H7 (cell line): ENCODE measurements at places on chromosomes 4 and X.

DNA sequence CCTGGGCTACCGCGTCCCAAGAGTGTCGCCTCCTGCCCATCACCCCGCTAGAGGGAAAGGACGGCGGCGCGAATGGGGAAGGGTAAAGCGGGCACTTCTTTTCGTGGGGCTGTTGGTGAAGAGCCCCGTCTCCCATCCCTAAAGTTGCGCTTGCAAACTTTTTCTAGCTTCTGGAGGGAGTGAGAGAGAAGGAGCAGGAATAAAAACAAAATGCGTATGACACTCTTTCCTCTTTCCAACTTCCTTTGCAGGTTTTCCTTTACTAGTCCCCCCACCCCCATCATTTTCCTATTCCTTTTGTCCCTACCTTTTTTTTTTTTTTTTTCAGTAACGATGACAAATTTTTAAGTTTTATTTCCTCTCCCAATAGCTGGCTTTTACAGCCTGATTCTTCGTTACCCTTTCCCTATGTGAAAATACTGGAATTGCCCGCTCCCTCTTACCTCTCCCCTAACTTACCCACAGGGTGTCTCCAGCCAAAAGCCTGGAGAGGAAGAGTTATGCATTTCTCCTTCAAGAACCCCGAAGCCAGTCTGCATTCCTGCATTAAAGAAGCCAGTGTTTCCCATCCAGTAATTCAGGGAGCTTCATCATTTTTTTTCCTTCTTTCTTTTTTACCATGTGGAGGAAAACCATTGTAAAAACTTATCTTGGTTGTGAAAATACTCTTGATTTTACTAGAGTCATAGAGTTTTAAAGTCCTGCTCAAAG, 613 bp upstream of the ARSJ start:
- peak; percentile 41 for DNase-seq

DNA sequence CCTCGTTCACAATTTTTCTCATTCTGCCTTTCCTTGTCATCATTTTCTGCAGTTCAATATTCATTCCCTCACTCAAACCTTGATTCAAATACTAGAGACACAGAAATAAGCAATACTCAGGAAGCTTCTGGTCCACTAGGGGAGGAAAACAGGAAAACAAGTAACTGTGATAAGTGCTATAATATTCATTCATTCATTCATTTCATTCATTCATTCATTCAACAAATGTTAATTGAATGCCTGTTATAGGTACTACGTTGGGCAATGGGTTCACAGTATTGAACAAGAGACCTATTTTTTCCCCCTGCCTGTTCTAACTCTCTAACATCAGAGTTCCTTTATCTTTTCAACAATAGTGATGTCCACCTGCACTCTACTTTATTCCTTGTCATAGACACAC, 104.0 kb downstream of the HDAC8 start:
- DNase-seq: no peak

DNA sequence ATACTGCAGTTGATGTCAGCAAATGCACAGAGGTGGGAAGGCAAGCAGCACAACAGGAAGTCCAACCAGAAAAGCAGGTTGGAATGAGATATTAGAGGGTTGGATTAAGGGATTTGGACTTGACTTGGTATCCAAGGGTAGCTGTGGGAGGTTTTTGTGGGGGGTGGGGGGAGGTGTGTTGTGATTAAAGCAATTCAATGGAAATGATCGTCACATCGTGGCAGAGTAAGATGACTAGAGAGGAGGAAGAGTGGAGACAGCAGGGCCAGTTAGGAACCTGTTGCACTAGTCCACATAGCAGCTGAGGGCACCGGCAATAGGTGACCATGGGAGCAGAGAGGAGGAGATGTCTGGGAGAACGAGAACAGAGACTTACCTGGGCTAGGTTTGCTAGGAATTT, 2.4 kb downstream of the SLC25A43 start:
- no peak for DNase-seq

DNA sequence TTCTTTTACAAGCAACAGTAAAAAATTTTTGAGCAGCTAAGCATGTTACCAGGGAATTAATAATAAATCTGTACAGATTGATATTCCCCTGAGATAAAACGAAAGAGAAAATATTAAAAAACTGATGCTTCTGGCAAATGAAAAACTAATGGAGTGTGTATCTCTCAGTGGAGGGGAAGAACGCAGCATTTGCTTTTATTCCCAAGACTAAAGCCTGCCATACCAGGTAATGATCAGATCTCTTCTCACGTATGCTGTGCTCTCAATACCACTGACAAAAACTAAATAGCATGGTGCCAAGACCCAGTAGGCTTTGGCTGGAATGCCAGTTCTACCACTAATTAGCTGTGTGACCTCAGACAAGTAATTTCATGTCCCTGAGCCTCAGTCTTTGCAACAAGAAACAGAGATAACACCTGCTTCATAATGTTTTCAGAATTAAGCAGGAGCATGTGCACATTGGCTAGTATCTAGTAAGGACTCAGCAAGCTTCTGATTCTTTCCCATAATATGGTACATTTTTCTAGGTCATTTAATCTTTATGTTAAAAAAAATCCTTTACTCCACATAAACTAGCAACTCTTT, 179.6 kb downstream of the CENPC start:
- DNase-seq: no peak

- DNase-seq: no peak
These were observed 9.0 kb downstream of the BMP3 start for GRCh38 chr4:81039351-81039972.

DNA sequence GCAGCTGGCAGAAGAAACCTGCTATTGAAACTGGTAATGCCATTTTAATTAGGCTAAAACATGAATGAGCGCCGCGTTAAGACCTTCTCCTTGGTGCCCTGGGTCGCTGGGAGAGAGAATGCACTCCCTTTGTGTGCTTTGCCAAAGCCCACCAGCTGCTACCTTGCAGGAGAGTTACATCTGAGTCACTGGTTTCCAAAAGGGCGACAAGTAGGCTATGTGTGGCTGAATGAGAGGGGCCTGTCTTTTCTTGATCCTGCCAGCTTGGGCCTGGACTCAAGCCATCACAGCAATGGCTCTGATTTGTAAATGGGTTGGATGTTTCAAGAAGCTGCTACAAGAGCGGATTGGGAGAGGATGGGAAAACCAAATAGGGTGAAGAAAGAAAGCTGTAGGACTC, 81.5 kb downstream of the NHS start:
- no peak for DNase-seq

DNA sequence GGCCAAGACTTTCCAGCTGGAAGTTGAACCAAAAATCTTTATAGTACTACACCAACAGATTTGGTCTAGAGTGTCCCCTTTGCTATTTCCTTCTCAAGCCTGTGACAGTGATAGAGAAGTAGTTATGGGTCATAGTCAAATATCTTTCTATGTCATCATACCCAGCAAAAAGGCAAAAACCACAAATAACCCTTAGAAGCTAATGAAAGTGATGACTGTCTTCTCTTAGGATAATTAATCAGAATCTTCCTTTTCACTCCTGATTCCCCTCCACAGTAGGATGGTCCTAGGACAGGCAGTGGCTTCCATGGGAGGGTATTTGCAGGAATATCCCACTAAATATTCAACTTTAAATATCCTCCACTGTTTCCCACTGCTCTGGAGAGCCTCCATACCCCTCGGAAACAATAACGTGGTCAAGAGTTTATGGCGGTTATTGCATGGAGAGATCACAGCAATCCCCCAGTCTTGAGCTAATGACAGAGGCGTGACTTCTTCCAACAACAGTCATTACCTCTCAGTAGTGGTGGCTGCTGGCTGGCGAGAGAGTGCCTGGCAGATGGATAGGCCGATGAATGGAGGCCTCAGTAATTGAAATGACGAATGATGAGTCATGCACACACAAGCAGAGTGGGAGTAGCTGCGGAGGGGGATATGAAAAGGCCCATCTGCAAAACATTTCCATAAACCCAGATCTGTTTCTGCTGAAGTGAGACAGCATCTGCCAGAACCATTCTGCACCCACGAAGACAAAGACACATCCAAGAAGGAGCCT, 154.9 kb downstream of the STK32B start:
- DNase-seq: no peak

GRCh38 chrX:100635989-100636320, 651 bp downstream of the TSPAN6 start:
- no peak for DNase-seq

DNA sequence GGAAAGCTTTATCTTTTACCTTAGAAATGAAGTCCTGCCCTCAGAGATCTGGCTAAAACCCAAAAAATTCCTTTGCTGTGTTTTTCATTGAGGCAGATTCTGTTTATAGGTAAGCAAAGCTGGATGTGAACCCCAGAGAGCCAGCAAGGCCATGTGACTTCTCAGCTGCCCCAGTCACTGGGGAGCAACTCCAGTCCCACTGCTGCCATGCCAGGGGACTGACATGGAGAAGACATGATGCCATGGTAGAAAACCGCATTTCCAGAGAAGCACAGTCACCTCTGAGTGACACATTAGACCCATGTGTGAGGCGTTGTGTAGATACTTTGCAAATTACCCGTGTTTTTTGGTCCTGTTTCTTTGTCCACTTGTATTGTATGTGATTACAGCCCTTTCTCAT, 45.4 kb downstream of the PTTG2 start:
- DNase-seq: no peak

GRCh38 chr4:114287079-114287696, 307.7 kb upstream of the ARSJ start:
- no peak for DNase-seq

- no peak for DNase-seq
These were observed 3.2 kb upstream of the TLR10 start for GRCh38 chr4:38785901-38786402.

- no peak for DNase-seq
These were observed 46.3 kb downstream of the ARHGAP6 start for GRCh38 chrX:11619441-11619840.

GRCh38 chr4:108355186-108355901, 186.6 kb upstream of the LEF1 start:
- peak; percentile 22 for DNase-seq

- no peak for DNase-seq
These were observed 265.5 kb upstream of the FTHL17 start for GRCh38 chrX:31337332-31337731.

GRCh38 chr4:137597752-137598430, 65.6 kb upstream of the PCDH18 start:
- no peak for DNase-seq

GRCh38 chrX:129634541-129634940, 20.2 kb downstream of the APLN start:
- peak; percentile 67 for DNase-seq

GRCh38 chr4:38788317-38788716, 5.5 kb upstream of the TLR10 start:
- no peak for DNase-seq

DNA sequence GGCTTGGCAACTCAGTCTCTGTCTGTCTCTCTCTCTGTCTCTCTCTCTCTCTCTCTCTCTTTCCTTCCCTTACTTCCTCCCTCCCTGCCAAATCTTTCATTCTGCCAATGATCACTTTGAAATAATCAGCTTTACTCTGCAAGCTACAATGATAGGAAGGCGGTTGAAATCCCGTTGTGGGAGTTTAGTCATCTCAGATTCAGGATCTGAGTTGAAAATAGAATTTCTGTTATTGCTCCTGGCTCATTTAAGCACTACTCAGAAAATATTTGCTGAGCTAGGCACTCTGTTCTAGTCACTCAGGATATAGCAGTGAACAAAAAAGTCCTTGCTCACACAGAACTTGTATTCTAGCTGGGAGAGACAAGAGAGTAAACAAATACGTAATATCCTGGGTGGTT, 56.3 kb upstream of the DCTD start:
- no peak for DNase-seq

DNA sequence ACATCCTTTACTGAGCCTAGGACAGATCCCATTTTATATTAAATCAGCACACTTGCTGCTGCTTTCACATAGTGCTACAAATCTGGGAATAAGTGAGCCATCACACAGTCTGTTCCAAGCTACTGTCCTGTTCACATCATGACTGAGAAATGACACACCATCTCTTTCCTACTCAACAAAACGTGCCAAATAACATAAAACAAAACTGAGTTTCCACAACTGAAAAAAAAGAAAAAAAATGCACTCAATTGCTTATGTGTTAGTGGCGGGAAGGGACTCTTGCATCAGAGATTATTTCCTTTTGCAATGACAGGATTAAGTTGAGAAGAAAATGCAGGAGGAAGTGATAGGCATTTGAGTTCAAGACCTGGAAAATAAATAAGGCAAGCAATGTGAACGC, 109.0 kb downstream of the SHROOM4 start:
- no peak for DNase-seq

GRCh38 chr4:94758141-94758699, 465 bp downstream of the BMPR1B start:
- DNase-seq: peak; percentile 85

DNA sequence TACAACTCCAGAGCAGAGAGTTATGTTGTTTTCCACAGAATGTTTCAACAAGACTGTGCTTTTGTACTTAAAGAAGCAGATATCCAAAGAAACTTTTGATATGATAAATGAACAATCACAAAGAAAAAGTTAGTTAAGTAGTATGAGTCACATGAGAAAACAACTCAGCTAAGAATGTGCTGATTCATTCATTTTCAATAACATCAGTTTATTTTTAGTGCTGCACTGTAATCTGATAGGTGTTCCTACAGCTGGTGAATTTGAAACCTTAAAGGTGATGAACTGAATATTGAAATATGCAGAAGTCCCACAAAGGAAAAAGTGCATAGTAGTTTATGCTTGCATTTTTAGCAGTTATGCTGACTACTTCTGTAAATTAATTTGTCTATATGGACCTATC, 180.3 kb upstream of the TENM3 start:
- DNase-seq: no peak

GRCh38 chr4:141023051-141023450, 110.2 kb downstream of the RNF150 start:
- DNase-seq: no peak

- no peak for DNase-seq
These were observed 61.4 kb downstream of the ANKRD17 start for GRCh38 chr4:73197220-73197619.

DNA sequence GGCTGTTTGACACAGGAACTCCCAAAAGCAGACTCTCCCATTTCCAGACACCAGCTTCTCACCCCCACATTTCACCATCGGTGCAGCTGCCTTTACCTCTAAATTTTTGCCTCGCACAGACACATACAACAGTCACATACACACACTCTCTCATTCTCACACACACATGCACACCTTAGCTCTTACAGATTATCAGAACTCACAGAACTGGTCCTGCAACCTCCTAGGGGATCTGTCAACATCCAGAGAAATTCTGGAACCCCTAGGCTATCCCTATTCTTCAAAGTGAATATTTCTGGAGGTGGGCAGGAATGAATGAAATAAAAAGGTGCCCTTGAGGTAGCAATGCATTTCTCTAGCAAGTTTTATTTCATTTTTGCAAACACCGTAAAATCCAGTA, 4.1 kb downstream of the HS6ST2 start:
- no peak for DNase-seq

- no peak for DNase-seq
These were observed 7.3 kb upstream of the KLHL8 start for GRCh38 chr4:87227751-87228151.

GRCh38 chr4:25446611-25447010, 69.5 kb downstream of the ANAPC4 start:
- no peak for DNase-seq

DNA sequence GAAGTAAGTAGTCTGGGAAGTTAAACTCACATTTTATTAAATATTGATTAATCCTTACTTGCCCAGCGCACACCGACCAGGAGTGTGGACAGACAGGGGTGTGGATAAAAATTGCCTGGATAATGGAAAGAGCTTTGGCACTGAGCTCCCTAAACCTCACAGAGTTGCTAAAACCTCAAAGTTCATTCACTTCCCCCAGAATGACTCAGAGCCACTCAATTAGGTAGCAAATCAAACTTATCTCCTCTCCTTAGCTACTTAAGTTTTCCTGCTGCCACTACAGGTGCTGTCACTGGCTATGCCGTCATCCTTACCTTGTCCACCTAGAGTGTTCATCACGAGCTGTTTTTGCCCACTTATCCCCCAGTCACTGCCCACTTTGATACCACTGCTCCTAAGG, 27.0 kb upstream of the MID1IP1 start:
- no peak for DNase-seq

- DNase-seq: no peak
These were observed 53.6 kb upstream of the TLR3 start for GRCh38 chr4:186015212-186015817.
